ENCODE measurements at places on chromosomes 4 and X.

- no peak for DNase-seq
Measured at GRCh38 chr4:168748807-168749206, 252.0 kb downstream of the PALLD start.

DNA sequence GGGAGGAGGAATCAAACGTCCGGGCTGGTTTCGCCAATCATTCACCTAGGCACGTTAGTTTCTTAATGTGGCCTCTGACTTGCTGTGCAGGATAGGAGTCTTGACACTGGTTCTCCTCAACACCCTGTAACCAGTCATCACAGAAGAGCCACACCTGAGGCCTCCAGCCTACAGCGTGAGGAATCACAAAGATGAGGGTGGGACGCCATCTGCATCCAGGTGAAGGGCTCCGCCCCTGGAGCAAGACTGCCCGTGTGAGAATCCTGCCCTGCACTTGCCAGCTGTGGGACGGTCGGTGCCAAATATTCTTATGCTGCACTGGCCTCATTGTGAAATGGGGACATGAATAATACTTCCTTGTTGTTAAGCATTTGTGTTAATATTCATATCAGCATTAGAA lies 35.7 kb upstream of the TSPAN5 start:
- no peak for DNase-seq

DNA sequence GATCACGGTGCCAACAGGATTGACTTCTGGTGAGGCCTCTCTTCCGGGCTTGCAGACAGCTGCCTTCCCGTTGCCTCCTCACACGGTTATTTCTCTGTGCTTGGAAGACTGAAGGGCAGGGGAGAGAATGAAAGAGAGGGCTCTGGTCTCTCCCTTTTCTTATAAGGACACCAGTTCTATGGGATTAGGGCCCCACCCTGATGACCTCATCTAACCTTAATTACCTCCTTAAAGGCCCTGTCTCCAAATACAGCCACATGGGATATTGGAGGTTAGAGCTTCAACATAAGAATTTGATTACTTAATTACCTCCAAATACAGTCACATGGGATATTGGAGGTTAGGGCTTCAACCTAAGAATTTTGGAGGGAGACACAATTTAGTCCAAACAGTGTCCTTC lies 46.5 kb downstream of the EVC start:
- DNase-seq: no peak

- no peak for DNase-seq
Measured at GRCh38 chr4:4854649-4855295, 4.7 kb upstream of the MSX1 start.

DNA sequence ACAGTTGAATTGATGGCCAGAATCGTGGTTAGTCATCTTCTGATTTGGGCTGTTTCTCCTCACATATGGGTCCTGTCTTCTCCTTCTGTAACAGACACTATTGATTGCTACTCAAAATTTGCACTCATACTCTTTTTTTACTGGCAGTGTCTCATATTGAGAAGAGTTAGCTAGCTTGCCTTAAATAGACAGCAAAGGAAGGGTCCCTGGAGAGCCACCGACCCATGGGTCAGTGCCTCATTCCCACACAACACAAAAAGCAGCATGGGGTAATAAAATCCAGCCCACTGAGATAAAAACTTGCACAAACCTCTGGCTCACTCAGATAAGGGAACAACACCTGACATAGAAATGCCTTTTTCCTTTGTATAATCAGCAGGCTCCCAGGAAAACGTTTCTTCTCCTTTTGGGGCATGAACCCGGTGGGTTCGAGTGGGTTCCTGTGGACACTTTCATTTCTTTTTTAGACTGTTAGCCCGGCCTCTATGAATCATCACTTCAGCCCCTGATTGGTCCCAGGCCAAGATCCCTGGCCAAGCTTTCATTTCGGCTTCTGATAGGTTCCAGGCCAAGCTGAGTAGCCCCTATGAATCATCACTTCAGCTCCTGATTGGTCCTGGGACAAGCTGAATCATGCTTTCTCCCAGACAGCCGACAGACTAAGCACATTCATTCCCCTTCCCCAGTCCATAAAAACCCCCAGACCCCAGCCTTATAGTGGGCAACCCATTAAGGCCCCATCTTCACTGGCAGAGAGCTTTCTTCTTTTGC lies 408.1 kb downstream of the DCAF12L2 start:
- no peak for DNase-seq

DNA sequence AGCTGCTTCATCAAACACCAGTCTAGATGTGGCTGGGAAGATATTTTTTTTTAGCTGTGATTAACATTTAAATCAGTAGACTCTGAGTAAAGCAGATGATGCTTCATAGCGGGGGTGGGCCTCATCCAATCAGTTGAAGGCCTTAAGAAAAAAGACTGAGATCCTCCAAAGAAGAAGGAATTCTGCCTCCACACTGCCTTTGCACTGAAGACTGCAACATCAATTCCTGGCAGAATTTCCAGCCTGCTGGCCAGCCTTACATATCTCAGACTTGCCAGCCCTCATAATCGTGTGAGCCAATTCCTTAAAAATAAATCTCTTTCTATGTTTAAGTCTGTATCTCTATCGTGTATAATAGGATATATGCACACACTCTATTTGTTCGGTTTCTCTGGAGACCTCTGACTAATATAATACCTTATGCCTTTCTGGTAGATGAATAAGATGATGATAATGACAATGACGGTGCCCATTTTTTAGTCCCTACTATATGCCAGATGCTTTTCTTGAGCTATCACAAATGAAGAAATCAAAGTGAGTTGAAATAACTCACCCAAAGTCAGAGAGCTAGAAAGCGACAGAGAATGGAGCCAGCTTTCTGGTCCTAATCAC lies 66.1 kb upstream of the SOD3 start:
- DNase-seq: no peak

- DNase-seq: no peak
Measured at GRCh38 chrX:117998171-117998570, 118.4 kb downstream of the KLHL13 start.

GRCh38 chr4:11402192-11402591 lies 26.5 kb downstream of the HS3ST1 start:
- no peak for DNase-seq

GRCh38 chr4:107939307-107939706 lies 8.0 kb downstream of the CYP2U1 start:
- DNase-seq: no peak

DNA sequence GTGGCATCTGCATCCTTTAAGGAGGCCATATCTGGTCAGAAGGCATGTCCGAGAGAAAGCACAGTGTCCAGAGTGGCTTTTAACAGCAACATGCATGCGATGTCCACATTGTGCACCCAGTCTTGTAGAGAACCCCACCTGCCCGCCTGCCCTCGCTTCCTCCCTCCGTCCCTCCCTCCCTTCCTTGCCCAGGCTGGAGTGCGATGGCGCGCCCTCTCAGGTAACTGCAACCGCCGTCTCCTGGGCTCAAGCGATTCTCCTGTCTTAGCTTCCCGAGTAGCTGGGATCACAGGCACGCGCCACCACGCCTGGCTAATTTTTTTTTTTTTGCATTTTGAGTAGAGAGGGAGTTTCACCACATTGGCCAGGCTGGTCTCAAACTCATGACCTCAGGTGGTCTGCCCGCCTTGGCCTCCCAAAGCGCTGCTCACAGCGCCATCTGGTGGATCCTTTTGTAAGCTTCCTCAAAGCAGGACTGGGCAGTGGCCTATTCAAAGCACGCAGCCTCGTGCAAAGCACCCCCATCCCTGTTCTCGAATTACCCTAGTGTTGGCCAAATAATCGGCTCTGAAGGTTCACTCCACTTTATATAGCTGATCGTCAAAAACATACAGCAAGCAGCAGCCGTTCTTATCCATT lies 15.0 kb downstream of the BRCC3 start:
- no peak for DNase-seq

DNA sequence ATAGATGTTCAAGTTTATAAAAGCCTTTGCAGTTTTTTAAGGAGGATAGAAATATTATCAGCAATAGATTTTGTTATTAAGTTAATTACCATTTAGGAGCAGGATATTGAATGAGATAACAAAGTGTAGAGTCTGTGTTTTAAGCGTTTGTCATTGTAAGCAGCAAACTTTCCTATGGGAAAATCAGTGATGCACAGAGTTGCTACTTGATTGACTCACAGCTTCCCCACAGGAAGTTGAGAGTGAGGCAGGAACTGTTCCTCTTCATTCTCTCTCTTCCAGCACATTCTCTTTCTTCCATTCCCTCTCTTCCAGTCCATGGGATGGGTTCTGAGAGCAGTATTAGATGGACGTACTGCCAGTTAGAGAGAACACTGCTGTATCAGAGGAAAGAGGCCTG lies 867.7 kb upstream of the AGA start:
- no peak for DNase-seq

DNA sequence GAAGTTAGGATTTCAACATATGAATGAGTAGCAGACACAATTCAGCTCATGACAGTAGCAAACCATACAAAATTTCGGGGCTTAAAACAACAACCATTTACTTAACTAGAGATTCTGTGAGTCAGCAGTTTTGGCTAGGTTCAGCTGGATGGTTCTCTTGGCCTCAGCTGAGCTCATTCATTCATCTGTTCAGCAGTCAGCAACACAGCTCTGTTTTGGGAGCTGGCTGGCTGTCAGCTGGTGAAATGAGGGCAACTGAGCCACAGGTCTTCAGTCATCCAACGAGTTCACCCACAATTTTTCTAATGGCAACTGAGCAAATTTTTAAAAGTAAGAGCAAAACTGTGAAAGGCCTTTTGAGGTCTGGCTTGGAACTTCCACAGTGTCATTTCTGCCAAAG lies 2005.1 kb upstream of the AGA start:
- DNase-seq: no peak

- DNase-seq: no peak
Measured at GRCh38 chr4:1225272-1226143, 23.4 kb downstream of the CTBP1 start.

DNA sequence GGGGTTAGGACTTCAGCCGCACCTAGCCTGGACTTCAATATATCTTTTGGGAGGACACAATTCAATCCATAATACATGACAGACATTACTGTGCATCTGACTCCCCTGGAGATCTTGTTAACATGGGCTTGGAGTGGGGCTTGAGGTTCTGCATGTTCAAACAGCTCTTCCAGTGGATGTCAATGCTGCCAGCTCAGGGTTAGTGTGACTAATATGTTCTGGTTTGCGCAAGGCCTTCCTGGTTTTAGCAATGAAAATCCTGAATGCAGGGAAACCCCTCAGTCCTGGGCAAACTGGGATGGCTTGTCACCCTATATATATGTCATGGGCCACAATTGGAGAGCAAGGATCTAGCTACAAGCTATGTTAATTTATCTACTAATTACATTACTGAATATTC lies 2.7 kb upstream of the TSPAN7 start:
- DNase-seq: no peak

DNA sequence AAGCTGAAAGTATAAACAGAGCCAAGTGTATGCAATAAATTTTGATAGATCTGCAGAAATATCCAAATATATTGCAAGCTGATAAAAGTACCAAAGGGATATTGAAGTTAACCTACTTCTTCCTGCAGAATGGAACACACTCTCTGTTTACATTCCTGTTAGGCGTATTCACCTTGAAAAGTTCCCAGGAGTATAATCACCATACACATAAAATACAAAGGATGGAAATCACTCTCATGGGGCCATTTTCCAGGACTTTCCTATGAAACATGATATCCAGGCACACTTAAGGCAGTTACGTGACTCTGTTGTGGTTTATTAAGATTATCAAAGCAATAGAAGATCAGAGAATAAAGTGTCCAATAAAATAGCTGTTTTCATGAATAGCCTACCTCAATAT lies 1142.3 kb downstream of the NLGN4X start:
- no peak for DNase-seq

DNA sequence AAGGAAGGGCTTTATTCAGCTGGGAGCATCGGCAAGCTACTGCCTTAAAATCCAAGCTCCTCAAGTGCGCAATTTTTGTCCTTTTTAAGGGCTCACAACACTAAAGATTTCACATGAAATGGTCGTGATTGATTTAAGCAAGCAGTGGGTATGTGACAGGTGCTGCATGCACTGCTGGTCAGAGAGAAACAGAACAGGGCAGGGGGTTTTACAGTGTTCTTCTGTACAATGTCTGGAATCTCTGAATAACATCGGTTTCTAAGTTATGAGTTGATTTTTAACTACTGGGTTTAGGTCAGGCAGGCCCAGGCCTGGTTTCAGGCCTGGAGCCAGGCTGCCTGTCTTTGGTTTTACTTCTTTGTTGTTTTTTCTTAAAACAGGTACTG lies 6.0 kb downstream of the UGT2B17 start:
- no peak for DNase-seq

GRCh38 chr4:17332478-17332877 lies 179.4 kb downstream of the QDPR start:
- no peak for DNase-seq

Data from stimulated activated CD4-positive, alpha-beta T cell treated with anti-CD3 and anti-CD28 coated beads, Interleukin-15, amount 100 ng/mL, for 1 hour (primary cell).